Cardiac fibroblast (primary cell): ENCODE measurements at places on chromosomes 2 and 18.

- no peak for DNase-seq
Observed at GRCh38 chr2:223433461-223433860, 168.7 kb downstream of the SCG2 start.

- no peak for DNase-seq
Observed at GRCh38 chr2:178827739-178828485, 20.7 kb upstream of the TTN start.

GRCh38 chr2:124248386-124248785 lies 223.3 kb downstream of the CNTNAP5 start:
- DNase-seq: no peak

- no peak for DNase-seq
Observed at GRCh38 chr2:66569321-66569851, 134.5 kb downstream of the MEIS1 start.

- peak; percentile 68 for DNase-seq
Observed at GRCh38 chr18:44564922-44565321, 115.8 kb upstream of the SETBP1 start.

- DNase-seq: peak; percentile 75
Observed at GRCh38 chr2:1769703-1770422, 25.5 kb upstream of the PXDN start.

DNA sequence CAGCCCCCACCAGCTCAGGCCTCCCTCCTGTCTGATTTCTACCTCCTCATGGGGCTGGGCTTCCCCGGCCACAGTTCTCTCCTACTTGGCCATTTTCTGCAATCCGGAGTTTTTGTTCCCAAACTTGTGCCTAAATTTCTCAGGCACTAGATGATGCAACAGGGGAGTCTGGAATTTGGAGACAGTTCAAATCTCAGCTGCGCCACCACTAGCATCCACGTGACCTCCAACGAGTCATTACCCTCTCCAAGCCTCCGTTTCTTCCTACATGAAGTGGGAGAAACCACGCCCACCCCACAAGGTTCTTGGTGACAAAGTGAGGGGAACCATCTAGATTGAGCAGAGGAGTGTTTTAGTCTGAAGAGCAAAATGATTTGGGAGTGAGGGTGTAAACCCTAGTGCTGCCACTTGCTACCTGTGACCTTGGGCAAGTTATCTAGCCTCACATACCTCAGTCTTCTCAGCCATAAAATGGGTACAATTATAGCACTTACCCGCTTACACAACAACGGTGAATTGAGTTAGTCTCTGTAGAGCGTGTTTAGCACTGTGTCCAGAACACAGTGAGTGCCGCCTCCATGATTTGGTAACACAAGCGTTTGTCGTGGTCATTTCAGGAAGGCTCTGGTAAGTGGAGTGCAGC lies 61.4 kb upstream of the ASAP2 start:
- DNase-seq: peak; percentile 87
